ENCODE measurements at places on chromosomes 7 and 10.

DNA sequence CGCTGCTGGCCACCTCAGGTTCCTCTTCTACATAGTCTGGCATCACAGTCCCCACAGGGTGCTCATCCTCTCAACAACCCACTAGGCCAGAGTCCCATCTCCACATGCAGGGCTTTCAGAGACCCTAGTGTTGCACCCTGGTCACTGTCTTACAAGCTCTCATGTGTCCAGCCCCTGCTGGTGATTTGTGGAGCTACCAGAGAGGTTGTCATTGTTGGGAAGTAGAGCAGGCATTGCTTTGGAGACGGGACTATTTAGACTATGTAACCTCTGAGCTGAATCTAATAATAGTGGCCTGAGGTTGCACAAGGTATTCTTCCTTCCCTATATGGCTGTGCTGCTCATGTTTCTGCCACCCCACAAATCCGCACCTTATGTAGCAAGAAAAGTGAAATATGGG lies 135.3 kb upstream of the VWC2 start:
- DNase-seq, result no peak

GRCh38 chr7:70867513-70867912 lies 264.4 kb upstream of the GALNT17 start:
- no peak for DNase-seq

- DNase-seq, result no peak
These were observed 6.8 kb upstream of the EFCAB10 start for GRCh38 chr7:105587909-105588635.

GRCh38 chr7:98024075-98024474 lies 34.1 kb upstream of the OCM2 start:
- no peak for DNase-seq

DNA sequence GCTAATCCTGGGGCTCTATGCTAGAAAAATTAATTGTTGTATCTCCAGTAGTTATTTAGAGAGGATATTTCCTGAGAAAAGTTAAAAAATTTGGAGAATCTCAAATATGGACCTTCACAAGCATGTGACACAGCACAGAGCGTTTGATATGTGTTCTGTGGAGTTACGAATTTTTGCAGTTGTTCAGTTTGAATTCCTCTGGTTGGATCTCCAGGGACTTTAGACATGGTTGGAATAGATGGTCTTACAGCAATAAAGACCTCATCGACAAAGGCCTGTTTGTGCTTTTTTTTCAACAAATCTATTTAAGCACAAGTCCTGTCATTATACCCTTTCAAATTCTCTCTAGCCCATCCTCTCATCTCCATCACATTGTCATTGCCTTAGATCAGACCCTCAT lies 138.0 kb downstream of the TES start:
- no peak for DNase-seq

DNA sequence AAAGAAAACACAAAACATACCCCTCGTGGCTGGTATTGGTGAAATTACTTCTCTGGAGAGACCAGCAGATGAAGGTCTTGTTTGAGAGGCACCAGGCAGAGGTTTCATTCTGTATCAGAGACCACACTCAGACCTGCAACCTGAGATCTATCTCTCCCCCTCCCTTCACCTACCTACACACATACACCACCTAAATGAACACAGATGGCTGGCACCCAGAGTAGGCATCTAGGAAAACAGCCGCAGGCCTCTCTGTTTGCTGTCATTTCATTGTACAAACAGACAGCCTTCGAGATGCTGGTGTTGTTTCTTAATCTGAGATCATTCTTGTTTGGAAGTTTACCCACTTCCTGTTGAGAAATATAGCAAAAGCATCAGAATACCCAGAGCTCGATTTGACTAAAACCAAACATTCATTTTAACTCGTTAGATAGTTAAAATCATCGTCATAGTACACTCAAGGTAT lies 173.9 kb upstream of the SLC25A13 start:
- no peak for DNase-seq

DNA sequence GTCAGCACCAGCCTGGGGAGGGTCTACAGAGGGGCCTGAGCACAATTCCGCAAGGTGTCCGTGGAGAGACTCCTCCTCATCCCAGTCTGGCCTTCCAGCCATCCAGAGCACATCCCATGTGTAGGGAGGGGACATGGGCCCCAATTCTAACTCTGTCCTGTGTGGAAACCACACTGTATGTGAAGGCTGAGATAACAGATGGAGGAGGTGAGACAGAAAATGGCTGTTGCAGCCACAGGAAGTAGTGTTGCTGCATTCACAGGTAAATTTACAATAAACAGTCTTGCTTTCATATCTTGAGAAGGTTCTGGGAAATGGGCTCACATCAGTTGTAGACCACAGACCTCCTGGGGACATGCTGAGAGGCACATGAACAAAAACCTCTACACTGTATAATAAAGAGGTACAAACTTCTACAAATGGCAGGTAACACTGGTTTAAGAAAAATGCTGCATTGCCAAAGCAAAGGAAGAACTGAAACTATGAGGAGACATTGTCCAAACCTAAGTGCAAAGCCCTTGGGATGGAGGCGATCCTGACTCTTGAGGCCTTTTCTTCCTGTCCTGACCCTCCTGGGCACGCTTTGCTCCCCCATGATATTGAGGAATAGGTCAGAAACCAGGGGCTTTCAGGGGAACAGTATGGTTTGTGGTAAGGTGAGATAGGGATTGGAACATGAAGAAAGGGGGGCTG lies 21.6 kb upstream of the GIMAP2 start:
- DNase-seq, result no peak

DNA sequence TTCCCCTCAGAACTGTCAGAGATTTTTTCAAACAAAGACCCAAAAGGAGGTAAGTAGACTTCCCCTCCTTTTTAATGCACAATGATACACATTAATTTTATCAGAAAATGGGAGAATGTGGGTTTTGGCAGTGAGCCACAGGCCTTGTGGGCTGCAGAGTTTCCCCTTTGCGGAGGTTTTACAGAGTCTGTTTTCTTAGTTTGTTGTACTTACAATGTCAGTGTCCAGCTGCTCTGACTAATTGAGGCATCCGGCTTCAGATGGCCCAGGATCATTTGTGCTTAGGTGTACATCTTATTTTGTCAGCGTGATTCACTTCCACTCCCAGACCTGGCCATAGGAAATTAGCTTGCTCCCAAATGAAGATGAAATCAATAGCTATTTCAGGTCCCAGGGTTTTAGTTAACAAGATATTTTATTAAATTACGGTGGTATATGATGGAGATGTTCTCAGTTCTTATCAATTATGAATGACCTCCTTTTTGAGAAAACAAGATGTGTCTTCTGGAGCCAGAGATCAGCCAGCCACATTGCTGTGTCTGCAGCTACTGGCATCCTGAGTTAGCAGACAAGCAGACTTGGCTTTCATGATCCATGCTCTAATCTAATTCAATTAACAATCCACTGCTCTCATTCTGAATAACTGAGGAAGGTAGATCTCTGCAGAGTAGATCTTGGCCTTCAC lies 1086.6 kb upstream of the SORCS1 start:
- no peak for DNase-seq

GRCh38 chr10:73814276-73814895 lies 3.0 kb upstream of the NDST2 start:
- DNase-seq, result no peak

DNA sequence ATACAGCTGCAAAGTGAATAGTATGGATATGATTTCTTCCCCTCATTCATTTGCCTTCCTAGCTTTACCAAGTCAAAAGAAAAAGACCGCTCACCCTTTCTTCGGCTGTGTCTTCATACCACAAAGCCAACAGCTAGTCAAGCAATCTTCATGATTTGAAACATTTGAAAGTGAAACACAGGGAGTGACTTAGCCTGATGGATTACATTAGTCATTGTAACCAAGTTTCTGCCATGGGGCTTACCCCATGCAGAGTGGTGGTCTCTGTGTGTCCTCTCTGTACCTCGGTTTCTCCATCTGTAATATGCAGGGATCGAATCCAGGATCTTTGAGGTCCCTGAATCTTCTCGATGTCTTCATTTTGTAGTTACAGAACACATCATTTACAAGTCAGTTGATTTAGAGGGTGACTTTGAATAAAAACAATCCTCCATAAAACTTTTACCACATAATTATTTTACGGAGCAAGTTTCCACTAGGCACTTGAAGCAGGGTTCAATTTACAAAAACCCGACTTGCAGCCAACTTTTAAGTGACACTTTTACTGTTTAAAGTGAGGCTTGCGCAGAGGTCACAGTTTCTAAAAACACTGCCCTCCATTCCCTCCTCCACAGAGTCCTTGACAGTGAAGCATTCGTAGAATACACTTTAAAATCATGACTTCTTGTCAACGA lies 2.2 kb upstream of the LGI1 start:
- DNase-seq, result no peak

DNA sequence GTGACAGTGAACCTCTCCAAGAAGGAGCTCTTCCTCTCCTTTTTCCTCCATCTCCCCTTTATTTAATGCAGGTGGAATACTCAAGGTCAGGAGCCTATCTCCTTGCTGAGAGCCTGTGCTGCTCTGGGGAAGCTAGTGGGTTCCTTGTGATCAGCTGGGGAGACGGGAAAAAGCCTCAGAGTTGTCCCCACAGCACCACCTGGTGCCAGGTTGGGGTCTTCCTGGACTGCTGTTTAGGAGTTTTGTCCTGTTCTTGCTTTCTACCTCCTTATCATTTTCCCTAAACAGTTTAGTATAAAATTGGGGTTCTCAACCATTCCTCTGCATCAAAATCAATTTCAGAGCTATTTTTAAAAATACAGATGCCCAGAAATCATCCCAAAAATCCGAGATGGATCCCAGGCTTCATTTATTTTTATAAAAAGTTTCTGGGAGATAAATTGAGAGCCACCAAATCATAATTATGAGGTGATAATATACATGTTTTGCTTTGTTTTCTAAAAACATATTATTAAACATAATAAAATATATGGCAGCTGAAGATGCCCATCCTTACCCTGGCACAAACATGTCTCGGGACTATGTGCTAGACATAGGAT lies 44.3 kb downstream of the MACC1 start:
- no peak for DNase-seq

GRCh38 chr10:49605939-49606509 lies 4.1 kb upstream of the SLC18A3 start:
- DNase-seq, result no peak

DNA sequence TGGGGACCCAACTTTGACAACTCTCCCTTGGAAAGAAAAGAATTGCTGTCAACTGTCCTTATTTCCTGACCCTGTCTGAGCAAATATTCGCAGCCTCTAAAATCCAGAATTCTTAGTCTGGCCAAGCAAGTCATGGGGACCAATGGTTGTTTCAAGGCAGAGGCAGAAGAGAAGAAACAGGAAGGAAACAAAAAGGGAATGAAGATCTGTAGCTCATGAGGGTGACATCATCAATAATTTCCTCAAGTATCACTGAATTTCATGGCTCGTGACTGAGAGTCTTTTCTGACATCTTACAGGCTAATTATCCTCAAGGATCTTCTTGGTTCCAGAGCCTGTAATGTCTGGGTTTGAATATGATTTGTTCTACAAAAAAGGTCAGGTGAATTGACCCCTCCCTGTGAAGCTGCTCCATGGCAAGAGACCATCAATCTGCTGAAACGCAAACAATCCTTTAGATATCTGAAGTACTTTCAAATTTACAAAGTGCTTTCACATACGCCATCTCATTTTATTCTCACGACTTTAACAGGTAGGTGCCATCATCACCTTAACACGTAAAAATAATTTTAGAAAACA lies 5.8 kb downstream of the CDK6 start:
- DNase-seq, result no peak

DNA sequence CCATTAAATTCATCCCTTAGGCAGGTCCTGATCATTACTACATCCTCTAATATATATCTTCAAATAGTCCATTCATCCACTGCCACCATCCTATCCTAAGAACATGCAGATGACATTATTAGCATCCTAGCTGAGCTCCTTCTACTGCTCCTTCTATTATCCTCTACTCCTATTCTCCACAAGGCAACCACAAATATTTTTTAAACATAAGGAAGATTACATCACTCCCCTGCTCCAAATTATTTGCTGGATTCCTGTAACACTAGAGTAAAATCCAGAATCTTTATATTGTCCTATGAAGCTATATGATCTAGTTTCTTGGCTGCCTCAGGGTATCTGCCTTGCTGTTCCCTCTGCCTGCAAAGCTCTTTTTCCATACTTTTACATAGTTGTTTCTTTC lies 176.3 kb upstream of the SLC26A5 start:
- DNase-seq, result no peak

Measured in stimulated activated CD4-positive, alpha-beta T cell treated with anti-CD3 and anti-CD28 coated beads, Interleukin-1b, Interleukin-23, amount 100 ng/mL, for 24 hours (primary cell).